Muscle of leg (tissue), 16 donors: ENCODE measurements at places on chromosomes 7 and 10. TPM values are rescaled to one million over a fixed set of nuclear protein-coding genes. Genes with fewer than 3 reads are reported as not detected.

SLC35G1 gene
- 2.9 TPM for total RNA-seq

CDNF gene
- 1.8 TPM for total RNA-seq

GRCh38 chr7:111588065-111588433 lies 25.8 kb upstream of the IMMP2L start:
- peaks cover 3% of the 10 kb centered on the region for H3K4me1 ChIP-seq
- no peak overlapping the region for H3K27ac ChIP-seq
- peak; percentile 2 for DNase-seq
- no peaks in the 10 kb centered on the region for H3K27me3 ChIP-seq

- no peak overlapping the region for H3K27ac ChIP-seq
- DNase-seq: no peak
- H3K36me3 ChIP-seq: no peaks in the 10 kb centered on the region
- H3K4me3 ChIP-seq: no peak overlapping the region
These were observed 4.8 kb upstream of the PTPN12 start for GRCh38 chr7:77532247-77532646.

- no peak overlapping the region for H3K4me3 ChIP-seq
- no peaks in the 10 kb centered on the region for H3K36me3 ChIP-seq
- H3K4me1 ChIP-seq: peaks cover 5% of the 10 kb centered on the region
- no peak for DNase-seq
- H3K27ac ChIP-seq: no peak overlapping the region
- H3K27me3 ChIP-seq: no peaks in the 10 kb centered on the region
These were observed 6.9 kb downstream of the ITGB1 start for GRCh38 chr10:32951111-32951510.

AZGP1 gene
- 0.75 TPM for total RNA-seq

PLEKHA1 gene
- total RNA-seq: 22.0 TPM

NPC1L1 gene
- not detected for total RNA-seq

PIK3CG gene
- total RNA-seq: 3.3 TPM

ZNF800 gene
- total RNA-seq: 33.2 TPM

DNA sequence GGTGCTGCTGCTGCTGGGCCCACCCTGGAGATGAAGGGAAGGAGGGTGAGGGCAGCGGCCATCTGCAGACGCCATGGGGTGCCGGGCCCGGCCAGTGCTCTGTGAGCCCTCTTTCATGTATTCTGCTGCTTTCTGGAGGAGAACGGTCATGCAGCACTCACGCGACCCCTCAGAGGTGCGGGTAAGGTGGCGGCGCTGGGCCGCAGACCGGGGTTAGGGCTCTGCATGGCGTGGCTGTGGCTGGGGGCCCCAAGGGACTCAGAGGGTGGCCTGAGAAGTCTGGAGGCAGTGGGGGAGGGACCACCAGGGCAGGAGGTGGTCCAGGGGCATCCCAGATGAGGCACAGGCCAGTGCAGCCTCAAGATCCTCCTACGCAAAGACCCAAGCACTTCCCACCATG lies 275.5 kb downstream of the ELFN1 start:
- no peak overlapping the region for H3K27ac ChIP-seq
- DNase-seq: no peak
- peaks cover 28% of the 10 kb centered on the region for H3K4me1 ChIP-seq
- no peaks in the 10 kb centered on the region for H3K27me3 ChIP-seq
- H3K36me3 ChIP-seq: no peaks in the 10 kb centered on the region
- H3K4me3 ChIP-seq: no peak overlapping the region

GRM3 gene
- 0.04 TPM for total RNA-seq

ACSM6 gene
- not detected for total RNA-seq

- H3K27me3 ChIP-seq: no peaks in the 10 kb centered on the region
- H3K36me3 ChIP-seq: no peaks in the 10 kb centered on the region
- H3K27ac ChIP-seq: no peak overlapping the region
- H3K4me1 ChIP-seq: no peaks in the 10 kb centered on the region
These were observed 8.3 kb upstream of the SMKR1 start for GRCh38 chr7:129494041-129494440.

- H3K36me3 ChIP-seq: no peaks in the 10 kb centered on the region
- DNase-seq: peak; percentile 67
- no peaks in the 10 kb centered on the region for H3K27me3 ChIP-seq
- no peaks in the 10 kb centered on the region for H3K4me1 ChIP-seq
- H3K27ac ChIP-seq: no peak overlapping the region
- no peak overlapping the region for H3K4me3 ChIP-seq
These were observed 572.2 kb downstream of the INHBA start for GRCh38 chr7:41130561-41131236.

GRCh38 chr10:133523631-133524203 lies 3.4 kb upstream of the CYP2E1 start:
- DNase-seq: no peak
- no peaks in the 10 kb centered on the region for H3K4me1 ChIP-seq
- H3K36me3 ChIP-seq: no peaks in the 10 kb centered on the region
- peaks cover 28% of the 10 kb centered on the region for H3K27me3 ChIP-seq

DNA sequence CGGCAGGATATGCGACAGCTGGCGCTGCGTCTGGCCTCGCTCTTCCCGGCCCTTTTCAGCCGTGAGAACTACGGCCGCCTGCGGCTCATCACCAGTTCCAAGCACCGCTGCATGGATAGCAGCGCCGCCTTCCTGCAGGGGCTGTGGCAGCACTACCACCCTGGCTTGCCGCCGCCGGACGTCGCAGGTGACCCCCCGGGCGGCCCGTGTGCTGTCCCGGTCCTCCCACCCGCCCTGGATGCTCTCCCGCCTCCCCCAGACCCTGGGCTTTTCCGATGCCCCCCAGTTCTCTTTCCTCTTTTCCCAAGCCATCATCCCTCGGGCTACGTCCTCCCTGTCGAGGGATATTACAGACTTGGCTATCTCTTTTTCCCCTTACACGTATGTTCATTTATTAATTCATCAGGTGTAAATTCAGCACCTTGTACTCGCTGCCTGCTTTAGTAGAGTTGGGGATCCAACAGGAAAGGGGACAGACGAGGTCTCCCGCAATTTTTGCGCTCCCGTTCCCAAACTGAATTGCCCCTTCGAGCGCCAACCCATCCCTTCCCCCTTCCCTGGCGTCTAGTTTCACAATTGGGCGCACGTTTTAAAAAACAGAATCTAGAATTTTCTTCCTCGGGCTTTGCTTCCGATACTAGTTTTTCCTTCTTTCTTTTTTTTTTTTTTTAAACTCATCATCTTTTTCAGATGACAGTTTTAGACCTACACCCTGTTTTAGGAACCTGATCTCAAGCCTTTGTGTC lies 846 bp downstream of the MINPP1 start:
- H3K27me3 ChIP-seq: no peaks in the 10 kb centered on the region
- H3K27ac ChIP-seq: peak overlapping the region; percentile 91
- no peaks in the 10 kb centered on the region for H3K36me3 ChIP-seq
- peaks cover 9% of the 10 kb centered on the region for H3K4me1 ChIP-seq
- DNase-seq: peak; percentile 56

DNA sequence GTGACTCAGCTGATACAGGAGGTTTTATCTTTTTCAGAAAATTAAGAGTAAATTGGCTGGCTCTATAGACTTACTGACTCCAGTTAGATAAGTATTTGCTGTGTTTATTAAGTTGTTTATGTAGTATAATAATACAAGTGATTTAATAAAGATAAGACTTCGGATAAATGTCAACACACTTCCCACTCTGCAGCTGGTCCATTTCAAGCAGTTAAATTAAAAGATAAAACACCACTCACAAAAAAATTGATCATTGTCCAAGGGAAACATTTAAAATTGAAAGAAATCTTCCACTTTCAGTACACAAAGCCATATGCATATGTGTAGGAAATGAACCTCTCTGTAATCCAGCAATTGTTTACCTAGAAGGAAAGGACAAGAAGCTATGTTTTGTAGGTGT lies 106.1 kb upstream of the SP8 start:
- no peaks in the 10 kb centered on the region for H3K36me3 ChIP-seq
- DNase-seq: no peak
- H3K4me3 ChIP-seq: no peak overlapping the region
- no peaks in the 10 kb centered on the region for H3K27me3 ChIP-seq
- H3K27ac ChIP-seq: no peak overlapping the region

DNA sequence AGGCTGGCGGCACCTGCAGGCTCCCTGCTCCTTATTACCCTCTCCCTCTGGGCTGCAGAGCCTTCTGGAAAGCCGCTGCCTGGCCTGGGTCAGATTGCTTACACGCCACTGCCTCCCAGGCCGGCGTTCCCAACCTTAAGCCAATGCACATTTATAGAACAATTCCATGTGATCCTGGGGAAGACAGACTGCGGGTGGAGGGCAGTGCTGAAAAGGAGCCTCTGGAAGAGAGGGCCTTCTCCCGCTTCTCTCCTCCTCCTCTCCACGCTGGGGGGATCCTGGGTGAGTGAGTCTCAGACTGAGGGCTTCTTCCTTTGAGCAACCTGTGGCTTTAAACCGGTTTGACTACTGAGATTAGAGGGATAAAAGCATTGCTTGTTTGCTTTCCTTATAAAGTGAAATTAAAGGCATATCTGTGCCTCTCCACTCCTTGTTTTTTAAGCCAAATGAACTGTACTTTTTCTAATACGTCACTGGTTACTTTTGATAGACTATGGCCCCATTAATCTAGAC lies 5.5 kb downstream of the TACC2 start:
- H3K27me3 ChIP-seq: peaks cover 2% of the 10 kb centered on the region
- peak overlapping the region; percentile 11 for H3K4me3 ChIP-seq
- peaks cover 14% of the 10 kb centered on the region for H3K4me1 ChIP-seq
- H3K36me3 ChIP-seq: no peaks in the 10 kb centered on the region
- DNase-seq: peak; percentile 85
- peak overlapping the region; percentile 75 for H3K27ac ChIP-seq

GRCh38 chr10:72239409-72239808 lies 23.3 kb upstream of the ASCC1 start:
- DNase-seq: no peak
- no peaks in the 10 kb centered on the region for H3K27me3 ChIP-seq
- peaks cover 27% of the 10 kb centered on the region for H3K4me1 ChIP-seq
- H3K27ac ChIP-seq: no peak overlapping the region
- peaks cover 11% of the 10 kb centered on the region for H3K36me3 ChIP-seq

CALML5 gene
- total RNA-seq: not detected

DNA sequence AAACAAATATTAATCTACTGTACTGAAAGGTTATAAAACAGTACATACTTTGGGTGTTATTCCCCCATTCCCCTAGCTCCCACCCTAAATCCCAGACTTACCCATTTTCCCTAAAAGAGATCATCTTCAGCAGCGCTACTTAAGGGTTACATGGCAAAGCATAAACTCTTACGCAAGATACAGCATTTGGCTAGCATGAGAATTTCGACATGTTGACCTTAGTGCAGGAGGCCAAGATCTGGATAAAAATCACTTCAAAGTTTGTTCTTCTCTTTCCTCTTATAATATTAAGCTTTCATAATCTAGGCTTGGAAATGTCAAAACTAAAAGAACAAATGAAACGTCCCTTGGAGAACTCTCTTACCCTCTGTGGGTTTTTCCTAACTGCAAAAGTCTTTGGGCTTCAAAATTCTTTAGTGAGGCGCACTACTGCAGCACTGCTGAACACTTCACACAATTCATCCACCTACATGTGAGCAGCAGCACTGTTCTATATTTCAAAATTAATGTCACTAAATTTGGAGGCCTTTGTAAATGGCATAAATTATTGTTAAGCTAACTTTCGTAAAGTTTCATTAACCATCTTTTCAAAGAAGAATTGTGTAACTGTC lies 59.5 kb upstream of the PDLIM1 start:
- DNase-seq: peak; percentile 28
- no peak overlapping the region for H3K27ac ChIP-seq
- no peaks in the 10 kb centered on the region for H3K4me1 ChIP-seq
- no peak overlapping the region for H3K4me3 ChIP-seq

DNA sequence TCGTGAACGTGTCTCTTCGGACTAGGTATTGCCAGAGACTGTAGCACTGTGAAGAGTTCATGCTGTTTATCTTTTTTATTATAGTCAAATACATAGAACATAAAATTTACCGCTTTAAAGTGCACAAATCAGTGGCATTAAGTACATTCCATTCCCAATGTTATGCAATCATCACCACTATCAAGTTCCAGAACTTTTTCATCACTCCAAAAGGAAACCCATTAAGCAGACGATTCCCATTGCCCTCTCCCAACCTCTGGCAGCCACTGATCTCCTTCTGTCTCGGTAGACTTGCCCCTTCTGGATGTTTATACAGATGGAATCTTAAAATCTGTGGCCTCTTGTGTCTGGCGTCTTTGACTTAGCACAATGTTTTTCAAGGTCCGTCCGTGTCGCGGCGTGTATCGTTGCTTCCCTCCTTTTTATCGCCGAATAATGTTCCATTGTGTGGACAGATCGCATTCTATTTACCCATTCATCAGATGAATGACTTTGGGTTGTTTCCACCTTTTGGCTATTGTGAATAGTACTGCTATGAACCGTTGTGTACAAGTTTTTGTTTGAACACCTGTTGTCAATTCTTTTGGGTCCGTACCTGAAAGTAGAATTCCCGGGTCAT lies 2.7 kb downstream of the PROSER2 start:
- H3K27ac ChIP-seq: no peak overlapping the region
- H3K4me1 ChIP-seq: peaks cover 10% of the 10 kb centered on the region
- no peak overlapping the region for H3K4me3 ChIP-seq
- no peak for DNase-seq

- no peak overlapping the region for H3K27ac ChIP-seq
- H3K36me3 ChIP-seq: no peaks in the 10 kb centered on the region
- no peak overlapping the region for H3K4me3 ChIP-seq
These were observed 66.0 kb downstream of the ENO4 start for GRCh38 chr10:116915340-116915739.

ADGRA1 gene
- 0.80 TPM for total RNA-seq

GRCh38 chr10:72328045-72328828 lies 26.5 kb downstream of the DNAJB12 start:
- H3K27ac ChIP-seq: peak overlapping the region; percentile 63
- peaks cover 1% of the 10 kb centered on the region for H3K36me3 ChIP-seq

TMEM130 gene
- total RNA-seq: 2.3 TPM
